ENCODE measurements at places on chromosomes 1 and 21. TPM values are rescaled to one million over a fixed set of nuclear protein-coding genes. Genes with fewer than 3 reads are reported as not detected.
A peak's percentile ranks its signal among the peaks of the same experiment; 100 is the strongest.

The RNF223 gene
- total RNA-seq = not detected

DNA sequence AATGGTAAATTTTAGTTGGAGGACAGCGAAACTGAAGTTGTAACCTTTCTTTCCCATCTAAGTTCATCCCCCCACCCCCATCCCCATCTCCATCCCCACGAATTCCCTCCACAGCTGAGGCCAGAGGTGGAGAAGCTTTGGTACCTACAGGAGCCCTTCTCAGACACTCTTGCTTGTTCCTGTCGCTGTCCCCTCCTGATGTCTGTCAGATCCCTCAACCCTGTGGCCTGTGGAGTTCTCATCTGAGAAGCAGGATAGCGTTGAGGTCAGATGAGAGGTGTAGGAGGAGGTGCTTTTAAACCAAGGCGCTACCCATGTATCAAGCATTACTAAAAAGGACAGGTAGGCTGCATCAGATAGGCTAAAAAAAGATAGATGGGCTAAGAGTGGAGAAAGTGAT, 769 bp downstream of the NTPCR start:
- H3K4me1 ChIP-seq = peaks cover 35% of the 10 kb centered on the region
- no peaks in the 10 kb centered on the region for H3K27me3 ChIP-seq
- DNase-seq = peak; percentile 41
- peaks cover 9% of the 10 kb centered on the region for H3K36me3 ChIP-seq
- H3K27ac ChIP-seq = peak overlapping the region; percentile 95

DNA sequence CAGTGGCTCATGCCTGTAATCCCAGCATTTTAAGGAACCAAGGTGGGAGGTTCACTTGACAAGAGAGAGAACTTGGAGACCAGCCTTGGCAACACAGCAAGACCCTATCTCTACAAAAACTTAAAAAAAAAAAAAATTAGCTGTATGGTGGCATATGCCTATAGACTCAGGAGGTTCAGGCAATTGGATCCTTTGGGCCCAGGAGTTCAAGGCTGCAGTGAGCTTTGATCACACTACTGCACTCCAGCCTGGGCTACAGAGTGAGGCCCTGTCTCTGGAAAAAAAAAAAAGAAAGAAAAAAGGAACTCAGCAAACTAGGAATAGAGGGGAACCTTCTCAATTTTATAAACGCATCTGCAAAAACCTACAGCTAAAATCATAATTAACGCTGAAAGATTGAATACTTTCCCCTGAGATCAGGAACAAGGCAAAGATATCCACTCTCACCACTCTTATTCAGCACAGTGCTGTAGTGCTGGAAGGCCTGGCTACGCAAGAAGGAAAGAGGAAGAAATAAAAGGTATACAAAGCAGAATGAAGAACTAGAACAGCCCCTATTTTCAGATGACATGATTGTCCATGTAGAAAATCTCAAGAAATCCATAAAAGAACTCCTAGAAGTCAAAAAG, 21.6 kb downstream of the HSF2BP start:
- no peak for DNase-seq
- peaks cover 9% of the 10 kb centered on the region for H3K4me1 ChIP-seq
- H3K27ac ChIP-seq = no peak overlapping the region
- no peaks in the 10 kb centered on the region for H3K36me3 ChIP-seq
- H3K4me3 ChIP-seq = no peak overlapping the region

The LEFTY1 gene
- not detected for total RNA-seq

DNA sequence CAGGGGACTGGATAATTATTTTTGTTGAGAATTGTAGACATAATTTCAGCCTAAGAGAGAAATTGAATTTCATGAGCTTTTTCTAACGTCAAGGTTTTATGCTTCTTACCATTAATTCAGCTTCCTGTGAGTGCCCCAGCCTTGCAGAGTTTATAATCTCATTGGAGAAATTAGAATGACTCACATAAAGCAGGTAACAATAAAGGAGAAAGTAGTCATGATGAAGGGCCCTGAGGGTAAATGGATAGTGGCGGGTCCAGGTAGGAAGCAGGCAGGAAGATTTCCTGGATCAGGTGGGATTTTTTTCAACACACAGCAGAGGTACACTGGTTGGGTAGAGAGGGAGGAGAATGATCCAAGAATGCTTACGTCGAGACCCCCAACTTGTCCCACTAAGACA, 311.4 kb downstream of the BARHL2 start:
- peaks cover 11% of the 10 kb centered on the region for H3K27me3 ChIP-seq
- H3K4me3 ChIP-seq = no peak overlapping the region
- H3K36me3 ChIP-seq = no peaks in the 10 kb centered on the region
- no peak for DNase-seq
- no peaks in the 10 kb centered on the region for H3K4me1 ChIP-seq

The FNDC5 gene
- total RNA-seq = not detected

GRCh38 chr1:28578696-28579218, 13.3 kb upstream of the RAB42 start:
- no peak for DNase-seq
- no peaks in the 10 kb centered on the region for H3K27me3 ChIP-seq
- H3K4me1 ChIP-seq = peaks cover 33% of the 10 kb centered on the region
- H3K27ac ChIP-seq = peak overlapping the region; percentile 72
- H3K4me3 ChIP-seq = peak overlapping the region; percentile 89

Measured in activated CD4-positive, alpha-beta T cell treated with anti-CD3 and anti-CD28 coated beads for 36 hours (primary cell).